Motor neuron (in vitro differentiated cells): ENCODE measurements at places on chromosomes 1 and 21. TPM values are rescaled to one million over a fixed set of nuclear protein-coding genes. Genes with fewer than 3 reads are reported as not detected.

The GSTM2 gene
- total RNA-seq, result 18.6 and 23.7 TPM in 2 replicates

The AQP10 gene
- 0.31 and 0.41 TPM in 2 replicates for total RNA-seq

The FMOD gene
- 0.30 and 0.70 TPM in 2 replicates for total RNA-seq

The STUM gene
- total RNA-seq, result 4.2 and 4.3 TPM in 2 replicates

The EDARADD gene
- 0.54 TPM in 1 of 2 replicates, not detected in the other for total RNA-seq

The MIXL1 gene
- 0.81 and 1.6 TPM in 2 replicates for total RNA-seq

The OR2L3 gene
- 0.42 TPM in 1 of 2 replicates, not detected in the other for total RNA-seq

The ATAD3C gene
- 0.64 and 1.2 TPM in 2 replicates for total RNA-seq

The CLDN17 gene
- total RNA-seq, result not detected in 2 replicates

The KANK4 gene
- total RNA-seq, result 0.27 and 0.41 TPM in 2 replicates

The SEC16B gene
- 0.14 TPM in 1 of 2 replicates, not detected in the other for total RNA-seq

The POU3F1 gene
- 0.71 and 0.91 TPM in 2 replicates for total RNA-seq

The MRTO4 gene
- 33.5 and 35.7 TPM in 2 replicates for total RNA-seq

The OR2L5 gene
- total RNA-seq, result 1.0 and 1.6 TPM in 2 replicates

The KCNA2 gene
- total RNA-seq, result 0.36 and 0.50 TPM in 2 replicates

The MCOLN2 gene
- 0.25 TPM in 1 of 2 replicates, not detected in the other for total RNA-seq

The VSIG8 gene
- total RNA-seq, result not detected in 2 replicates

The CYP4A11 gene
- 0.18 and 0.21 TPM in 2 replicates for total RNA-seq

The FCN3 gene
- total RNA-seq, result 0.50 TPM in 1 of 2 replicates, not detected in the other

The PLA2G4A gene
- 5.3 and 5.9 TPM in 2 replicates for total RNA-seq

The CELA3A gene
- total RNA-seq, result not detected in 2 replicates

The MXRA8 gene
- 31.1 and 34.5 TPM in 2 replicates for total RNA-seq

The ERG gene
- 0.78 and 0.81 TPM in 2 replicates for total RNA-seq

The CAMTA1 gene
- 79.5 and 80.8 TPM in 2 replicates for total RNA-seq

The YARS1 gene
- 108 and 122 TPM in 2 replicates for total RNA-seq

The PGLYRP3 gene
- total RNA-seq, result 0.19 TPM in 1 of 2 replicates, not detected in the other

The CCDC30 gene
- total RNA-seq, result 13.6 and 19.5 TPM in 2 replicates

The RGSL1 gene
- 0.21 and 0.75 TPM in 2 replicates for total RNA-seq
